ENCODE measurements at places on chromosomes 1 and 21.

GRCh38 chr1:172719066-172719627, 60.2 kb downstream of the FASLG start:
- DNase-seq: no peak

DNA sequence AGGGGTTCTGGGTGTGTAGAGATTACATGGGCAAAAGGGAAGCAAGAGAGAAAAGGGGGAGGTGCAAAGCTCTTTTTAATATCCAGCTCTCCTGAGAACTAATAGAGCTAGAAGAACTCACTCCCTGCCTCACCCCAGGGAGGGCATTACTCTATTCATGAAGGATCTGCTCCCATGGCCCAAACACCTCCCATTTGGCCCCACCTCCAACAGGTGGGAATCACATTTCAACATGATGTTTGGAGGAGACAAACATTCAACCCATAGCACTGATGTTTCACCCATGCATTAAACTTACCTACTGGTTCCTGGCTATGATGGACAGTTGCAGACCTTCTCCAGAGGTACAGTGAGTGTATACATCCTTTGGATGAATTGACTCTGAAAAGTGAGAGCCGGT, 7.3 kb upstream of the JUN start:
- DNase-seq: no peak

DNA sequence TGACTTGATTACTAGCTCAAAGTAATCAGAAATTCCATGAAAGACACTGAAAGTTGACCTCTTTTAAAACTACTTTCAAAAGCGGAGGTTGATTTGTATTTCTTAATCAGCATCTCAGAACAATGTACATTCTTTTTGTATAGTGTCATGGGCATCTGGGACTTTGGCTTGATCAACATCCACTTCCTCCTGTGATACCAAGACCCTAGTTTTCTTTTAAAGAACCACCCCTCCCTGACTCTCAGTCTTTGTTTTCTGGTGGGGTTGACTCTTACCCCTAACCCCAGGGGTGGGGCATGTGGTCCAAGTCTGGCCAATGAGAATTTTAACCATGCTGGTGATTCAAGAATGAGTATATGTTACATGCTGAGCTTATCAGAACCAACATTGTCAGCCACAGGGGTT, 21.7 kb upstream of the IRF2BP2 start:
- DNase-seq: no peak

- no peak for DNase-seq
These were observed 21.9 kb upstream of the MNDA start for GRCh38 chr1:158809256-158809655.

DNA sequence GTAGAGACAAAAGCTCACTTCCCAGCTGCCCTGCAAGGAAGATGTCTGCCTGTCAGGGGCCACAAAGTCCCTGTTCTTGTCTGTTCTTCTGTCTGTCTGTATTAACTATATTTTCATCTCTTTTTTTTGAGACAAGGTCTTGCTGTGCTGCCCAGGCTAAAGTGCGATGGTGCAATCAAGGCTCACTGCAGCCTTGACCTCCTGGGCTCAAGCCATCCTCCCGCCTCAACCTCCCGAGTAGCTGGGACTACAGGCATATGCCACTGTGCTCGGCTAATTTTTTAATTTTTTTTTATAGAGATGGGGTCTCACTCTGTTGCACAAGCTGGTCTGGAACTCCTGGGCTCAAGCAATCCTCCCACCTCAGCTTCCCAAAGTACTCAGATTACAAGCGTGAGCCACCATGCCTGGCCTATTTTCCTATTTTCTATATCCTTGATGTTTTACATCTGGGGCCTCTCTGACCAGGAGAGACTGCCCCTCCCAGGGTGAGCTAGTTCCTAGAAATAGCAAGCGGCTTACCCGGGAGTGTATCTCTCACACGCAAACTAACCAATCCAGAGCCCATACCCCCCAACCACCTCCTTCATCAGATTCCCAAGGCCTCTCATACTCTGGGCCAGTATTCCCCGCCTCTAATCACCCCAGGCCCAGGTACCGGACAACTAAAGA, 5.4 kb upstream of the KLHDC7A start:
- DNase-seq: no peak

DNA sequence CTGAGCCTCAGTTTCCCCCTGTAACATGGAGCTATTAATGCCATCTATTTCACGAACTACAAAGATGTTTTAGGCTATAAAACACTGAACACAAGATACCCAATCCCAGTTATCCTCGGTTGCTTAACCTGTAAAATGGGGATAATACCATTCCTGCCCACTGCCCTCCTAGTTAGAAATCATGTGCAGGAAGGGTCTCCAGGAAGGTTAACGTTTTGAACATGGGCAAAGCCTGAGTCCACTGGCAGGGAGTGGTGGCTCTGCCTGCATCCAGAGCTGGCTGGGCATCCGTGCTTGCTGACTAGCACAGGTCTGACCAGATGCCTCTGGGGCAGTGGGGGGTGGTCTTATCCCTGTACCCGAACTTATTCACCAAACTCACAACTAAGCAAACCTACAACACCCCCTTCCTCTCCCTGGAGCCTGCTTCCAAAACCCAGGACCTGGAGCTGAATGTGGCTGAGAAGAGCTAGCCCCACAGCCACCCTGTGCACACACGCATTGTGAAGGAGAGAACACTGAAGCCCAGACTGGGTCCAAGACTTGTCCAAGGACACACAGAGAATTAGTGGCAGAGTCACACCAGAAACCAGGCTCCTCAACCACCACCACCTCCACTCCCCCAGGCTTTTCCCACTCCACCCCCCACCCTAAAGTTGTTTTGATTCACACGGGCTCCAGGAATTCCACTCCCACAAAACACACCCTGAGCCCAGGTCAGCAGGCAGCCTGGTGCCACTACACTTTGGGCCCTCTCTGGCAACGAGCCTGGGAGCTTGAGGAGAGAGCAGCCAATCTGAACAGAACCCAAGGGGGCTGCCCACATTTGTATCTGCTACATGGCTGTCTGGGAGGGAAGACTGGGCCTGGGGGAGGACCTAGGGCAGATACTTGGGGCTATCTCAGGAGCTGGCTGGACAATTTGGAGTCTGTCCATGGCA, 1.6 kb downstream of the E2F2 start:
- DNase-seq: no peak

GRCh38 chr1:151619489-151620093, 7.7 kb downstream of the SNX27 start:
- no peak for DNase-seq

DNA sequence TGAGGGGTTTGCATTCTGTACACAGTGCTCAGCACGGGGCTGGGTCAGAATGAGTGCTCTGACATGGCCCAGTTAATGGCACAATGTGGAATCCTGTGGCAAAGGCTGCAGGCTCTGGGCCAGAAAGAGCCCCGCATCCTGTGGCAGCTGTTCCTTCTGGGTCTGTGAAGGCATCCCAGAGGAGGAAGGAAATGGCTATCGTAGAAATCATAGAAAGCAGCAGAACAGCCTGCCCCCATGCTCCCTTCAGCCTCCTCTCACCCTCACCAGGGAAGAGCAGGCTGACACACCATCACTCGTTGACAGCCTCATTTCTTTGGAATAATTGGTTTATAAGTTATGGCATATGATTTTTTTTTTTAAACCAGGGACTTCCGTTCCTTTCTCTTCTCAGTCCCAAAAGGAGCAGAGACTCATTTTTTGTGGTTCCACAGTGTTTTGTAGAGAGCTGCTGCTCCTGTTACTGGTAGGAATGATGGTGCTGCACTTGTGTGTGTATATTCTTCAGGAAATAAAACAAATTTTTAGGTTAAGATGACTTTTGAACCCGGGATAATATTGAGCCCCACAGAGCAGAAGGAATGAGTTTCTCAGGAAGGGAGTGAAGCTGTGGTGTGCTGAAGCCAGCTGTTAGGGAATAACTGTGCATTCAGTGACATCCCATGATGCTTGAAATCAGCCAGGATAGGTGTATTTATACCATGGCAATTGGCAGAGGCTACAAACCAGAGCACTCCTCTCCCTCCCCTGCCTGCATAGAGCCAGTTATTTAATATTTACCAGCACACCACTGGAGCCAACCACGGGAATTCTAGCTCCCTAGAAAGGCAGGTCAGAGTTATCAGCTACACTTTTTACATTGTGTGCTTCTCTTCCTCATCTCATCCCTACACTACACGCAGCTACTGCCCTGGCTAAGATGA, 32.0 kb downstream of the PLXNA2 start:
- DNase-seq: no peak

GRCh38 chr1:5944154-5944842, 47.9 kb downstream of the NPHP4 start:
- no peak for DNase-seq

- DNase-seq: peak; percentile 48
These were observed 67.7 kb upstream of the RCC1 start for GRCh38 chr1:28437924-28438699.

DNA sequence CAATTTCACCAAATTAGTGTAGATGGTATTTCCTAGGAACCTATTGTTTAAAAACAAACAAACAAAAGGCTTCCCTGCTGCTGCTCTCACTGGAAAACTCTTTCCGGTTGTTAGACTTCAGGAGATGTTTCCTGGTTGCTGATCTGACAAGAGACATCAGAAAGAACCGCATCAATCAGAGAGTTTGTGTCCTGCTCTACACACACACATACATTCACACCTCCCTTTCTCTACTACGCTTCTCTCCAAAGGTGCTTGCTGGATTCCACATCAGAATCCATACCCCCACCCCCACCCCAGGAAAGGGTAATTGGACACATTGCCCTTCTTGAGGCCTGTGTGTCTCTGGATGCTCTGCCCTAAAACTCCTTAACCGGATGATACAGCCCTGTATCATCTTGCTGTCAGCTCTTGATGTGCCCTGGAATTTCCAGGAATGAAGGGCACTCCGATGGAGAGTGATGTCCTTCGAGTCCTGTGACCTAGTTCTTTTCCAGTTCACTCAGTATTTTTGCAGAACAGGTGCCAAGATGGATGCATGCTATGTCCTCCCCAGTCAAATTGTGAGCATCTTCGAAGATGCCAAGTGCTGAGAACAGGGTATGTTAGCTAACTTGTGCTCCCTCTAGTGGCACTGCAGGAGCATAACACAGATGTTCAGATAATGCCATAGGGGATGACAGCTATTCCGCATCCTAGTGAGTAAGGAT, 113.7 kb upstream of the SLC35F3 start:
- peak; percentile 80 for DNase-seq

DNA sequence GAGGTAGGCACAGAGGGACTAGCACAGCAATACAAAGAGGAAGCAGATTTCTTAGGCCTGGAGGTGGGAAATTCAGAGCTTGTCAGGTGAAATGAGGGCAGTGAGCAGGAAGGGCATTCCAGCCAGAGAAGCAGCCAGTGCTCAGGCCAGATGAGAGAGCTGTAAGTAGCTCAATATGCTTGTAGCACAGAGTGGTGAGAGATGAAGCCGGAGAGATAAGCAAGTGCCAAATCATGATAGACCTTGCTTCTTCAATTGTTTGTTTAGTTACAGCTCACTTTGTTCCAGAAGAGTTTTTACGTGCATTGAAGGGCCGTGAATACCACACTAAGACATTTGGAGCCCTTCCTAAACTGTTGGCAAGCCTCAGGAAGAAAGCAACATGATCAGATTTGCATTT, 42.0 kb upstream of the ADAMTS1 start:
- DNase-seq: no peak

- no peak for DNase-seq
These were observed 90.4 kb downstream of the BACH1 start for GRCh38 chr21:29389136-29389535.

- no peak for DNase-seq
These were observed 855 bp upstream of the IVNS1ABP start for GRCh38 chr1:185317886-185318310.
